ENCODE measurements at places on chromosomes 1 and 21.

- DNase-seq: no peak
These were observed 305.1 kb downstream of the LTN1 start for GRCh38 chr21:28687586-28687985.

- no peak for DNase-seq
These were observed 109.5 kb downstream of the SPSB1 start for GRCh38 chr1:9402256-9402616.

GRCh38 chr1:214840356-214840755 lies 237.4 kb downstream of the CENPF start:
- no peak for DNase-seq

DNA sequence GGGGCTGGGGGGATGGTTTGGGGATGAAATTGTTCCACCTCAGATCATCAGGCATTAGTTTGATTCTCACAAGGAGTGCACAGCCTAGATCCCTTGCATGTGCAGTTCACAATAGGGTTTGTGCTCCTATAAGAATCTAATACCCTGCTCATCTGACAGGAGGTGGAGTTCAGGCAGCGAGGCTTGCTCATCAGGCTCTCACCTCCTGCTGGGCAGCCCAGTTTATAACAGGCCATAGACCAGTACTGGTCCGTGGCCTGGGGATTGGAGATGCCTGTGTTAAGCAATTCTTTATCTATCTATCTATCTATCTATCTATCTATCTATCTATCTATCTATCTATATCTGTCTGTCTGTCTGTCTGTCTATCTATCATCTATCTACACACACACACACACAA lies 525.3 kb upstream of the DAB1 start:
- no peak for DNase-seq

DNA sequence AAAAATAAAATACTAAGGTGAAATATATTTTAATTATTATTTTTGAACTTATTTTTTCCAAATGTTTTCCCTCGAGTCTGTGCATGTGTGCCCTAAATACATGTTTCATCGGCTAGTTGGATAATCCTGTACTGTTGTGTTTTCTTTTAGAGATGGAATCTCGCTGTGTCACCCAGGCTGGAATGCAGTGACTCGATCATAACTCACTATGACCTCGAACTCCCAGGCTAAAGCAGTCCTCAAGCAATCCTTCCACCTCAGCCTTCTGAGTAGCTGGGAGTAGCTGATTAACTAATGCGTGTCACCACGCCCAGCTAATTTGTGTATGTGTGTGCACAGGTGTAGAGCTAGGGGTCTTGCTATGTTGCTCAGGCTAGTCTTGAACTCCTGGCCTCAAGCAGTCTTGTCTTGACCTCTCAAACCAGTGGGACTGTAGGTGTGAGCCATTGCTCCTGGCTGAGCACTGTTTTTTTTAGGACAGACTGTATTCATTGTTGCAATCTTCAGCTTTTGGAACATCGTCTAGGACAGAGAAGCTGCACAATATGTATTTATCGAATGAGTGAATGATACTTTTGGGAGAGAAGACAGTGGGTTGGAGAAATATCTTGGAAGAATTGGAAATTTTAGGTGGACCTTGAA lies 4.8 kb upstream of the TMCO1 start:
- DNase-seq: no peak

DNA sequence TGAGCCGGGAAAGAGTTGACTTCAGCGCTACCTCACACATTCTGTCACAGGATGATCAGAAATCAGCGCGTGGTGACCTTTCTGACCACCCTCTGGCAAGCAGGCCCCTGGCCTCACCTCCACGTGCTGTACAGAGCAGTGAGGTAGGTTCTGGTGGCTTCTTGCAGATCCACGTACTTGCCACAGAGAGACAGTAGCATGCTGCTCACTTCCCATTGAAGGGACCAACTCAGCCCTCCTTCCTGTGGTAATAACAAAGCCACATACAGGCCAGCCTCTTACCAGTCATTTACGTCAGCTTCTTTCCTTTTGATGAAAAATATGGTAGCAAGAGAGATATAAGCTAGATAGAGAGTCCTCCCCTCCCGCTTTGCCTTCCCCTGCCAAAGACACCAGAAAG lies 200.7 kb downstream of the CHRM3 start:
- no peak for DNase-seq

GRCh38 chr1:177355575-177355974 lies 184.8 kb downstream of the BRINP2 start:
- no peak for DNase-seq

DNA sequence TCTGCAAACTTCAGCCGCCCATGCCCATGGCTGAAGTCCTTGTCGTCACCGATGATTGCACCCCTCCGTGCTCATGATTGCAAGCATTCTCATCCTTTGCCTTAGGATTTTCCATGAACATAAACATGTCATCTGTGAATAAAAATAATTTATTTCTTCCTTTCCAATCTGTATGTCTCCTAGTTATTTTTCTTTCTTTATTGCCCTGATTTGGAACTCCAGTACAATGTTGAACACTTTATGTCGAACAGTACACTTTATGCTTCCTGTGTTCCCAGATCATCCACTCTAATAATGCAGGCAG lies 170.9 kb upstream of the SYT6 start:
- DNase-seq: no peak

DNA sequence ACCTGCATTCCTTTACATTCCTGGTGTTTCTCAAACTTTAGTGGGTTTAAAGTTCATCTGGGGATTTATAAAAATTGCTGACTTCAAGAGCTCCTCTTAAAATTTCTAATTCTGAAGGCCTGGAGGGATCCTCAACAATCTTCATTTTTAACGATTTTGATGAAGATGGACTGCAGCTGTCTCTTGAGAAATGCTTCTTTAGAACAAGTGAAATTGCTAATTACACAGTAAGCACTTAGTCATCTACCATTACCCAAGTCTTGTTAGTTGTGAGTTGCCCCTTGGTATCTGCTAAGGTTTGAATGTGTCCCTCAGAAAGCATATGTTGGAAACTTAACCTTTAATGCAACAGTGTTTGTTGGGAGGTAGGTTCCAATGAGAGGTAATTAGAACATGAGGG lies 163.7 kb downstream of the LTN1 start:
- no peak for DNase-seq

DNA sequence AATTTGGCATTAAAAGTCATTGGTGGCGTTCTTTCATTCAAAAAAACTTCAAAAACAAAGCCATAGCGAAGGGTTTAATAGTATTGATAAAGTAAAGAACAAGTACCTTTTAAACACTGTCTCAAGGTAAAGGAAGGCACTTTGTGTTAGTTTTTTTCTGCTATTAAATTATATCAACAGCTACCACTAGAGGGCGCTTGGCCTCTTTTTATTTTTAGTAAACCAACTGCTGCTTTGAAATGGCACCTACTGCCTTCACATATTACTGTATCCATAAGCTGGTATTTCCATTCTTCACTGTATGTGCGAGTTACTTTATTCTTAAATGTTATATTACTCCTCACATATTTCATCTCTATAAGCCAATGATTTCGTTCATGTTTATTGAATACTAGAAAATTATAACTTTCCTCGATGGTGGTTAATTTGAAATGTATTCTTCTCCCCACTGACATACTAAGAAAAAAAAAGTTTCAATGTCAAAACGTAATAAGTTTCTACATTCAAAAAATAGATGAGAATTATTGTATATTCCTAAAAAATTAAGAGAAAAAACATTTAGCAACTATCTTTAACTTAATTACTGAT lies 125.7 kb upstream of the CXADR start:
- DNase-seq: no peak

DNA sequence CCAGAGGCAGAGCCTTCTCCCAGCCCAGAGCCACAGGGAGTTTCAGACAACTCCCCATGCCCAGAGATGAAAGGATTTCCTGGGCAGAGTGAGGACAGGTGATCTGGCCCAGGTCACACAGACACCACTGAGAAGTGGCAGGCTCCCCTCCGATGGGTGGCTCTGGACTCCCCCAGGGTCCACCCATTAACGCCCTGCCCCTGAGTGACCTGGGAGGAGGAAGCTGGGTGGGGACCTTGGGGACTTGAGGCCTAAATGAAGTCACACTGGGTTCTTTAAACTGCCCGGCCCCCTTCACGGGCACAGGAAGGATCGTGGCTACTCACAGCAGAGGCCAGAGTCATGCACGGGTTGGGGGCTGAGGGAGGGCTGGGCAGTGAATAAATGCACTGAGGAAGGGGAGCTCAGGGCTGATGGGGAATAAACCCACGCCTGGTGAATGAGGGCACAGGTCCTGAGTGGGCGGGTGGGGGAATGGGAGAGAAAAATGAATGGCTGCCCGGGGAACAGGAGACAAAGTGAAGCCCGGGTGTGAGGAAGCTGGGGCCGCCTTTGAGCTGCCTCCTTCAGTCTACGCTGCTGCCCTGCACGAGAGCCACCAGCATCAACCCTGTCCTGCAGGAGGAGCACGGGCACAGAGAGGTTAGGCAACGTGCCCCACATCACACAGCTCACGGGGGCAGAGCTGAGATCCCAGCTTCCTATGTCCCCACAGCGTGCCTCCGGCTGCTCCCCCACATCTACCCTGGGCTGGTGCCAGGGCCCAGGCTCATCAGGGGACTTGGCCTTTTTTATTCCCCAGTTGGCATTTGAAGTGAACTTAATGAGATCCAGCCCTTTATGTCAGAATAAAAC lies 404.3 kb downstream of the MATN1 start:
- no peak for DNase-seq

DNA sequence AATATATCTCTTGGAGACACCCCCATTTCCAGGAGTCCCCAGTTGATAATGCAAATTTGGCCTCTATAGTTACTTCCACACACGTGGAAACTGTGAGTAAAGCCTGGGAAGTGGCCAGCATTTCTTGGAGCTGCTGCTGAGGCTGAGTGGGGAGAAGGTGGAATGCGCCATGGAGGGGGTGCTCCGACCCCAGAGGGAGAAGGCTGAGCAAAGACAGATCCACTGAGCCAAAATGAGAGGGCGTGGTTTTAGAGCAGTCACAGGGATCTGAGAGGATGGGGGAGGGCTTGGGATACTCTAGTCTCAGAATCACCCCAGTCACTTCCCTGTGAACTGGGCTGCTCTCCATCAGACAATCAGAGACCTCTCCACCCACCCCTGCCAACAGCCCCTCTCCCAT lies 38.7 kb downstream of the TRIM62 start:
- no peak for DNase-seq

GRCh38 chr1:1237874-1238701 lies 6.1 kb downstream of the B3GALT6 start:
- DNase-seq: no peak

DNA sequence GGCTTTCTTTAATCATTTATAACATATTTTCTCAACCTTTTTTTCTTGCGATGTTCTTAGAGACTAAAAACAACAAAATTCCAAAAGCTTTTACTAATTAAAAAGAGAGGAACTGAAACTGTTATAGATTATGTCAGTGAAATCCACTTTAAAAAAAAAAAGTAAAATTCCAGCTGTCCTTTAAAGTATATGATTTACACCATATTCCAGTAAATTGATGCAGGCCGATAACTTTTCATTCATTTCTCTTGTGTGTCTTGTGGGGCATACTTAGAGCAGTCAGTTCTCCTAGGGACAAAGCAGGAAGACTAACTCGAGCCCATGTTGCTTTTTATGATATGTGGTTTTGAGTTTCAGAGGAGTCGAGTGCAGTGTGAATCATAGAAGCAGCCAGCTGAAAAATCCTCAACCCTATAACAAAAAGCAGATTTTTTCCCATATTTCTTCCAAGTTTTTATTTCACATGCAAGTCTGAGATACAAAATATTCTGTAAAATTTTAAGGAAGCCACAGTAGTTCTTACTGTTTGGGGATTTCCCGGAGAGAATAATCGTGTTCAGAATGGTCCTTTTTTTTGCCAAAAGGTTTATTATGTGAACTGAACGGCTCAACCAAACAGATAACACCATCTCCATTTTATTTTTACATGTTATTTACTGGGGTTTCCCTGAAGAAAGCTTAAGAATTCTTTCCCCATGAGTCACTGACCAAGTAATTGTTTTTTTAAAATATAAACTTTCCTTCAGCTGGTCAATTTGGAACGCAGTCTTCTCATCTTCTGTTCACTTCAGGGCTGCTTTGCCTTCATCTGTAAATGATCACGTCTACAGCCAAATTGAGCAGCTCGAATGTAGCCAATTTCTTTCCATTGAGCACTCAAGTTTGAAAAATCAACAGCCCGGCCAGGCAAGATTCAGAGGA lies 77.0 kb upstream of the C1orf105 start:
- no peak for DNase-seq

DNA sequence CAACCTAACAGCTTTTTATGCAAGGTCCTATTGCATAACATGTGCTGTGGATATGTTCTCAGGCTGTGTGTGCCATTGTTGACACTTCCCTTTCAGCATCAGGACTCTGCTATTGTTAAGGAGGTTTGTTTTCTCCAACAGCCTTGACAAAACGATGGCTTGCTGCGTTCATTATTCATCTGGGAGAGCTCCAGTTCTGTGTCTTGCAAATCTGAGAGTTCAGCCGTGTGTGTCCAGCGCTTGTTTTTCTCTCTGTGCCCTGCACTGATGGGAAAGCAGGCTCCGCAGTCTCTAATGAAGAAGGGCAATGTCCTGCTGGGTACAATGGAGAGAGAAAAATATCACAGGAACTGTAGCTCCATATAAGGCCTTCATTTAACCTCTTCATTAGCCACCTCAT lies 63.7 kb downstream of the CLDN17 start:
- DNase-seq: no peak

DNA sequence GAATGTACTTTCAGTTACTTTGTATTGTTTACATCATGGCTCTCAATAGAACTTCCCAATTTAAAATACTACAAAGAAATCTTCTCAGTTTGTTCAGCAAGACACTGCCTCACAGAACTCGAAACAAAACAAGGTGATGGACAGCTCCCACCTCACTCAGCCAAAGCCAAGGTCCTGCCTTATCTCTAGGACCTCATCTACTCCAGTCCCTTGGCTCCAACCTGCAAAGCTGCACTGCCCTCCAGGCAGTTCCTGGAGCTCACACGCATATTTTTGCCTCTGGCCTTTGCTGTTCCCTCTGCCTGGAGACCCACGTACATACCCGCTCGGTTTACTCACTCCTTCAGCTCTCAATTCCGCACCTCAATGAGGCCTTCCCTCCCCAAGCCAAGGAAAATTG lies 40.3 kb downstream of the MCOLN2 start:
- DNase-seq: no peak

- no peak for DNase-seq
These were observed 12.5 kb upstream of the OLIG1 start for GRCh38 chr21:33057385-33057940.

- DNase-seq: no peak
These were observed 25.0 kb downstream of the AGPAT3 start for GRCh38 chr21:43890042-43890441.

- no peak for DNase-seq
These were observed 458.3 kb upstream of the ADAMTS5 start for GRCh38 chr21:27425172-27425571.
